Foreskin fibroblast (primary cell): ENCODE measurements at places on chromosomes 4 and X.

DNA sequence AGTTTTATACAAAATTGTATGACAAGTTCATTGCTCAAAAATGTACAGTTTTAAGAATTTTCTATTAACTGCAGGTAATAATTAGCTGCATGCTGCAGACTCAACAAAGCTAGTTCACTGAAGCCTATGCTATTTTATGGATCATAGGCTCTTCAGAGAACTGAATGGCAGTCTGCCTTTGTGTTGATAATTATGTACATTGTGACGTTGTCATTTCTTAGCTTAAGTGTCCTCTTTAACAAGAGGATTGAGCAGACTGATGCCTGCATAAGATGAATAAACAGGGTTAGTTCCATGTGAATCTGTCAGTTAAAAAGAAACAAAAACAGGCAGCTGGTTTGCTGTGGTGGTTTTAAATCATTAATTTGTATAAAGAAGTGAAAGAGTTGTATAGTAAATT lies 131.0 kb downstream of the TET2 start:
- DNase-seq: no peak

GRCh38 chr4:111802191-111802590 lies 343.1 kb upstream of the FAM241A start:
- peak; percentile 26 for DNase-seq

GRCh38 chr4:138450546-138451275 lies 208.6 kb upstream of the SLC7A11 start:
- no peak for DNase-seq

DNA sequence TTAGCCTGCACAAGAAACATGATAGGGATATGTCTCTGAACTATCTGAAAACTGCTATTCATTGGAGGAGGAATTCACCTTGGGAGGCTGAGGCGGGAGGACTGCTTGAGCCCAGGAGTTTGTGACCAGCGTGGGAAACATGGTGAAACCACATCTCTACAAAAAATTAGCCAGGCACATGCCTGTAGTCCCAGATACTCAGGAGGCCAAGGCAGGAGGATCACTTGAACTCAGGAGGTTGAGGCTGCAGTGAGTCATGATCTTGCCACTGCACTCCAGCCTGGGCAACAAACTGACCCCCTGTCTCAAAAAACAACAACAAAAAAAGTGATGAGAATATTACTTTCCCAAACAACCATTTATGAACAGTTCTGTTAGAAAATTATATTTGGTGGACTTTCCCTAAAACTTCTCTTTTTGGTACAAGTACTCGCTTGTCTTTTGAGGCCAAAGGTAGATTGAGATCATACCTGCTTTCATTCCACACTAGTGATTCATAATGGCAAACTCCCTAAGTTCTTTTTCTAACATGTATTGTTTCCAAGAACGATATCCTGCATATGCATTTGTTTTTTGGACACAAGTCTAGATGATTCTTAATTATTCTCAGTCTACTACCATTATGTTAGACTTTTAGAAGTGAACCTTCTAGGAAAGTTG lies 33.4 kb downstream of the METTL14 start:
- DNase-seq: no peak

DNA sequence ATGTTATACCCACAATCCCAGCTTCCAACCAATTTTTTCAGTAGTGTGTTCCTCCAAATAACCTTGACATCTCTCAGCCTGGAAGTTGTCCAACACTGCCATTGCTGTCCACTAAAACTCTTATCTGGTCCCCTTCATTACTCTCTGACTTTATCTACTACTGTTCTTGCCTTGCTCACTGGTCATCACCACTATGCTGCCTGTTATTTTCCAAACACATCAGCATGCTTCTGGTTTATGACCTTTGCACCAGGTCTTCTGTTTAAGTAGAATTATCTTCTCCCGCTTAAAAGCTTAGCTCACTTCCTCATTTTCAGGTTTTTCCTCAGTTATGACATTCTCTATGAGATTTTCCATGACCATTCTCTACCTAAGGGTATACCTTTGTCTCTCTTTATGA lies 5.5 kb downstream of the ELMOD2 start:
- DNase-seq: no peak

- no peak for DNase-seq
These were observed 12.5 kb downstream of the OTUD4 start for GRCh38 chr4:145167887-145168286.

DNA sequence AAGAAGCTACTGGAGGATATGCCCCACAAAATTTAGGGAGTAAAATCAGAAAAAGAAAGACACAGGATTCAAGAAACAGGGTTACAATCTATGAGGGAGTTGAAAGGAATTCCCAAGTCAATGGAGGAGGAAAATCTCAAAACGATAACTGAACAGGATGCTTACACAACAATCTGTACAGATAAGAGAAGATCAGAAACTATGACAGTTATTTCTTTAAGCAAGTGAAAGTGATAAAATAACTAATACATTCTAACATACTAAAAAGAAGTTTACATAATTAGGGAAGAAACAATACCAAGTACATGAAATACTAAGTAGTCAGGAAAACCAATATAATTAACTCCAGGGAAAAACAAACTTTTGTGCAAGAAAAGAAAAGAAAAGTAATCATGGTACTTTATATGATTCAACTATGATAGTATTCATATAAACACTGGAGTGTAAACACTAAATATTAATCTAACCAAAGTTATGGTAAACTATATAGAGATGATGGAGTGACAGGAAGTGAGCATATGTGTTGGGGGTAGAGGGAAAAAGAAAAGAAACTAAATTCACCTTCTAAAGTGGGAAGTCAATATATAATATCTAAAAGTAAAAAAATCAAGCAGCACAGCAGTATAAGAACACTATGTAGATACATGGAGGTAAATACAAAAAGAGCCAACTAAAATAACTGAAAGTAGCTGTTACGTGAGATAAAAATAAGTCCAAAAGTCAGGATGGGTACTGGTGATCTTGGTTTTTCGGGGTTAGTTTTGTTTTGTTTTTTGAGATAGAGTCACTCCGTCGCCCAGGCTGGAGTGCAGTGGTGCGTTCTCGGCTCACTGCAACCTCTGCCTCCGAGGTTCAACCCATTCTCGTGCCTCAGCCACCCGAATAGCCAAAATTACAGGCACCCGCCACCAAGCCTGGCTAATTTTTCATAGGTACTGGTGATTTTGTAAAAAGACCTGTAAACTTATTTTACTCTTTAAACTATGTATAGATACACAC lies 99.3 kb downstream of the TEX11 start:
- no peak for DNase-seq

DNA sequence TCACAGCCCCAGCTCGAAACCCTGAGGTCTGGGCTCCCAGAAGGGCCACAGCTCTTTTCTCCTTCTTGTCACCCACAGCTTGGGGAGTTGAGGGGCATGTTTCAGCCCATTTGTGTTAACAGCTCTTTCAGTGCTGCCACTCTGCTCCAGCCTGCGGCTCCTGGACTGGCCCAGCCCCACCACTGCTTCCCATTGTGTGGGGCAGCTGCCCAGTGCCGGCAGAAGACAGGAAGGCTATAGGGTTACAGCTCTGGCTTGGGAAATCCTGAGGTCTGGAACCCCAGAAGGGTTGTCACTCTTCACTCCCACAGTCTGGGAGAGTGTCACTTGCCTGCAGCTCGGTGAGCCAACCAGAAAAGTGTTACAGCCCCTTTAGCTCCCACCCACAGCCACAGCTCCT lies 7.0 kb upstream of the HNRNPD start:
- DNase-seq: no peak

DNA sequence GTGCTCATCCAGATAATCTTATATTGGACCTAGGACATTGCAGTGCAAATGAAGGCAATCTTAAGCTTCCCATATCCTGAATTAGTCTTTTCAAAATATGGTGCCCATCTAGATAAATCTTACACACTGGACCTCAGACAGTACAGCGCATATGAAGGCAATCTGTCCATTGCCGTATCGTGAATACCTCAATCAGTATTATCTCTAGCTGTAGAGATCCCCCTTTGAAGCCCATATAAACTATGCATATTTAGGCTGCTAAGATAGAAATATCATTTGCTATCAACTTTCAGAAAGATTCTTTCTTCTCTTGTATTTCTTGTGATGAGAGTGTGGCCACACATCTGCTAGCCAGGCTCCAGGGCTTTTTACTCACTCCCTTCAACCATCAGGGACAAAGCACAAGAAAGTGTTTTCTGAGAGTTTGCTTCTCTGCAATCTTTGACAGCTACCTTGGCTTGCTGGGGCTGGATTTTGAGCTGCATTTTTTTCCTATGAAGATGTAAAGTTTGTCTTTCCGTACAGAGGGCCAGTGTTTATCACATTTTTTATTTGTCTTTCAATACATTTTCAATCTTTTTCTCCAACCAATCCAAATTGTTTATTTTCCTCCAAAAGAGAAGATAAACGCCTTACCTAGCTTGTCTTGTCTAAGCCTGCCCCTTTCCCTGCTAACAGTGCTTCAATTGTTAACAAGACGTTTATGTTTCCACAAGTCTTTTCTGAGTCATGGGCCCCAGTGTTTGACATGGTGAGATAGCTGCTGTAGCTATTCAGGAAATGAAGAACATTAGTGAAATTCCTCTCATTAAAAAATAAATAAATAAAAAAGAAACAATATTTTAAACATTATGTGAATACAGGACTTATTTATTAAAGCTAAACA lies 57.6 kb upstream of the FAT1 start:
- peak; percentile 62 for DNase-seq

DNA sequence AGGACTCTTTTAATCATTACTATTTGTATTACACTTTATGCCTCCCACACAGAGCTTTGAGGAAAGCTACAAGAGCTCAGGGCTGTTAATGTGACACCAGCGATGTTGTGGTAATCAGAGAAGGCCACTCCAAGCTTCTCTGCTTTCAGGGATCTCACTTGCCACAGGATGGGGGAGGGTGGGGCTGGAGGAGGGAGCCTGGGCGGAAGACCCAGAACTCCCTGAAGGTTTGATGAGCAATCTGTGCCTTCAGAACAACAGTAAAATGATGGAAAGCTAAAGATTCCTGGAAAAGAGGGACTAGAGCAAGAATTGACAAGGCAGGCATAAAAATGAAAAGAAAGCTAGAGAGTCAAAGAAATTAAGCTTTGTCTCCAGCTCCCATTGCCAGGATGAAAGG lies 75.6 kb downstream of the MAML3 start:
- no peak for DNase-seq

- no peak for DNase-seq
These were observed 101.8 kb downstream of the SH3KBP1 start for GRCh38 chrX:19785647-19786046.
